CD4-positive, alpha-beta memory T cell (primary cell): ENCODE measurements at places on chromosomes 11 and 22. TPM values are rescaled to one million over a fixed set of nuclear protein-coding genes. Genes with fewer than 3 reads are reported as not detected.

Gene CABP7
- 0.08 TPM for polyA plus RNA-seq

Gene MSANTD4
- 6.3 TPM for polyA plus RNA-seq

Gene DEFB131B
- not detected for polyA plus RNA-seq

Gene WBP2NL
- 0.59 TPM for polyA plus RNA-seq

Gene LYVE1
- polyA plus RNA-seq = not detected

Gene SLC7A4
- polyA plus RNA-seq = 0.07 TPM

Gene CHRNA10
- polyA plus RNA-seq = 0.11 TPM

Gene OR2AG2
- not detected for polyA plus RNA-seq

Gene ENTHD1
- 0.10 TPM for polyA plus RNA-seq

Gene ADSL
- 138 TPM for polyA plus RNA-seq

Gene PKP3
- not detected for polyA plus RNA-seq

Gene MGAT3
- not detected for polyA plus RNA-seq

Gene LDHAL6A
- polyA plus RNA-seq = not detected

Gene NEU3
- polyA plus RNA-seq = 0.64 TPM

Gene CCDC15
- 0.48 TPM for polyA plus RNA-seq

Gene OR4D5
- polyA plus RNA-seq = not detected

Gene OR2AG1
- polyA plus RNA-seq = not detected

Gene CHEK1
- polyA plus RNA-seq = 2.0 TPM

Gene OR4A16
- polyA plus RNA-seq = not detected
